ENCODE measurements at places on chromosomes 7 and 10.
A peak's percentile ranks its signal among the peaks of the same experiment; 100 is the strongest.

DNA sequence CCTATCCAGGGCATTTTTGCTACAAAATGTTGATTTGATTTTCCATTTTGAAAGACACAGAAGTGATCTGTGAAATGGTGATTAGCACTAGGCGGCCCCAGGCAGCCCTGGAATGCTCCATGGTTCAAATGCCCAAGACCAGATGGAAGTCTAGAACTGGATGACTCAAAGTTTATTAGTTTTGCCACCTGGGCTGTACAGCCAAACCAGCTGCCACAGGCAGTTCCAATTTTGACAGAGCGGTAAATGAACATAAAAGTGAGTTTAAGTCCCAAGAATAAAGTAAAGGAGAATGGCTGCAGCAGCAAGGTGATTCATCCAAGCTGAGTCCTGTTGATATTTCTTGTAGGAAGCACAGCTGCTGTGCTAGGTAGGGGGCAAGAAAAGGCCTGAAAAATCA, 180.5 kb downstream of the SUGCT start:
- DNase-seq, result no peak

DNA sequence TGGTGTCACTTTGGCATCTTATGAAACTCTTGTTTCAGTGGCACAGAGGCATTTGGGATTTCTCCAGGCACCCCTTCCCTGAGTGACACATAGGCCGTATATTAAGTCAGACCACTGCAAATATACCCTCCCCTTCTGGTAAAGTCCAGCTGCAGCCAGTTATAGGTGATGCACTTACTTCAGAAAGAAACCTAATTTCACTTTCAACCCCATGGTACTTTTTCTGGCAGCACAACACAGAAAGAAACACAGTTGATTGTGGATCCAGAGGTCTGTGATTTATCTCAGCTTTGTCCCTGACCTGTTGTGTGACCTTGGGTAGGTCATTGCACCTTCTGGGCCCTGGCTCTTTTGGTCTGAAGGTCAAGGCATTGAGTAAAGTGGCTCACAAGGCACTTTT, 173.2 kb downstream of the BUB3 start:
- peak; percentile 9 for DNase-seq

GRCh38 chr10:73774637-73775036, 7.2 kb upstream of the CHCHD1 start:
- no peak for DNase-seq

- DNase-seq, result no peak
These were observed 37.0 kb upstream of the EGR2 start for GRCh38 chr10:62852961-62853702.

DNA sequence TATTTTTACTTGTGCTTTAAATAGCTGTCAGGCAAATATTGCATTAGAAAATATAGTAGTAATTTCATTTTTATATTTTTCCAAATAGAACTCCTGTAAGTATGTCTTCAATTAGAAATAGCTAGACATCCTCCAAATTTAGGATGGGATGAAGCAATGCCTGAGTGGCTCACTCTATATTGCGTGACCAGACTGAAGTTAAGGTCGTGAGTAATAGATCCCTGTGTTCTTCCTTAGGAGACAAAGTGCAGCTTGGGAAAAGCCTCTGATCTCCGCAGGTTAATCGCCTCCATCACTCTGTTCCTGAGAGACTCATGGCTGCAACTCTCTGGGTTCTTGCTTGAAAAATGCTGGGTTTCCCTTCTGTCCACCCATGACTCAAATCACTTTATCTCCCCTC, 484.8 kb upstream of the ANKRD30A start:
- no peak for DNase-seq

DNA sequence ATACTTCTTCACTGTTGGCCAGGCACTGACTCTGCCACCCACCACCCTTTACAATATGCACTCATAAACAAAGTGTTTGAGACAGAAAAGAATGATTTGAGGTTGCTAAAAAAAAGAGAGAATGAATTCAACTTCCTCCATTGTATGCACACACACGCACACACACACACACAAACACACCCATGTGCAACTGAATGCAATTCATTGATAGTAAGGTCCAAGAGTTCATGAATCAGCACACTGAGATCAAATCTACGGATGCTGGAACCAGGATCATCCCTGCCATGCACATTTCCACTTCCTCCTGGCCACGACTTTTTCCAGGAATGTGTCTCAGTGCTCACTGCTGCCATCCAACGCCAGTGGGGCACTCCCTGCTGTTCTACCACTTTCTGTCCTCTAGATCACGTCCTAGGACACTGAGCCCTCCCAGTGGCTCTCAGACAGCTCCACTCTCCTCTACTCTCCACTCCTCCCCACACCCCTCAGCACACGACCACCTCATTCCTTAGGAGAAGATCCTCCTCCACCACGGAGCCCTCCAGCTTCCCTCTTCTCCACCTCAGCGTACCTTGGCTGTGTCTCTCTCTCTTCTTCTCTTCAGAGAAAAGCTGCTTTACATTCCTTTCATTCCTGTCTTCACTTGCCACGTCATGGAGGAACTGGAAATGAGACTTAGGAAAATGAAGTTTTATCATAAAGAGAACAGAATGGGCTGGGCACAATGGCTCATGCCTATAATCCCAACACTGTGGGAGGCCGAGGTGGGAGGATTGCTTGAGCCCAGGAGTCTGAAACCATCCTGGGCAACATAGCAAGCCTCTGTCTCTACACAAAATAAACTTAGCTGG, 12.0 kb upstream of the TMEM213 start:
- no peak for DNase-seq

GRCh38 chr10:3162533-3162932, 10.0 kb downstream of the PITRM1 start:
- DNase-seq, result no peak

DNA sequence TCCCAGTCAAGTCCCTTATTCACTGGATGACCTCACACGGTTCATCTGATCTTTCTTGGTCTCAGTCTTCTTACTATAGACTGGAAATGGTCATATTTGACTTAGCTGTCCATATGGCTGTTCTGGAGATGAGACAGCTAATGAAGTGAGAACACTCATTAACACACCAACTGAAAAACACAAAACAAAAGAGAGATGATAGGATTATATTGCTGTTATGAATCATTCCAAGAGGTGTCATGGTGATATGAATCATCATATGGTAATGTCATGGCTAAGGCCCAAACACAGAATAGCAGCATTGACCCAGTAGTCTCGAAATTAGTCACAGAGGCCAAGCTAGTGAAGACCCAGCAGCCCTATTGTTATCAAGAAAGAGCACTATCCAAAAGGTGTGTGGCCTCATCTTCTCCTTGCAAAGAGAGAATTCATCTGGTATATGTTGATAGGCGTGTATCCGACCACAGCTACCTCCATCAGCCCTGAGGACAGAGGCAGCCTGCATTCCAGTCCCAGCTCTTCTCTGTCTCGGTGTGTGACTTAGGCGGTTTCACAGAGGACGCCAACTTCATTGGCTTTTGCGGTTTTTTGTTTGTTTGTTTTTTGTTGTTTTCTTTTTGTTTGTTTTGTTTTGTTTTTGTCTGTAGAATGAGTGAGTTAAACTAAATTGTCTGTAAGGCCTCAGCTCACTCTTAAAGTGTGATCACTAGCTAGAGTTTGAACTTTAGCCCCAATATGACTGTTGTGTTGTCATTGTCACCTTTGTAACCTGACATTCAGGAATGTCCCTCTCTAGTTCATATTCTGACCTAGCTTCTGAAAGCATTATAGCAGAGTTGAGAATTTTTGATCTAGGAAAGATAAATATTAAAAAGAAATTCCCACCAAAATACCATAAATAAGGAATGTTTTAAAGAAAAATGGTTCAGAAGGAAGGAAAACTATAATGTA, 97.4 kb upstream of the PDCD4 start:
- peak; percentile 73 for DNase-seq

GRCh38 chr7:51090411-51090810, 226.2 kb downstream of the COBL start:
- DNase-seq, result no peak
